Kidney (tissue), 22 donors: ENCODE measurements at places on chromosomes 5 and 9. TPM values are rescaled to one million over a fixed set of nuclear protein-coding genes. Genes with fewer than 3 reads are reported as not detected.

The LCNL1 gene
- 0.54 TPM for polyA plus RNA-seq

The CORO2A gene
- 0.90 TPM for polyA plus RNA-seq

The SPINK4 gene
- polyA plus RNA-seq: not detected

The HSPB3 gene
- not detected for polyA plus RNA-seq

The COL5A1 gene
- polyA plus RNA-seq: 2.4 TPM

DNA sequence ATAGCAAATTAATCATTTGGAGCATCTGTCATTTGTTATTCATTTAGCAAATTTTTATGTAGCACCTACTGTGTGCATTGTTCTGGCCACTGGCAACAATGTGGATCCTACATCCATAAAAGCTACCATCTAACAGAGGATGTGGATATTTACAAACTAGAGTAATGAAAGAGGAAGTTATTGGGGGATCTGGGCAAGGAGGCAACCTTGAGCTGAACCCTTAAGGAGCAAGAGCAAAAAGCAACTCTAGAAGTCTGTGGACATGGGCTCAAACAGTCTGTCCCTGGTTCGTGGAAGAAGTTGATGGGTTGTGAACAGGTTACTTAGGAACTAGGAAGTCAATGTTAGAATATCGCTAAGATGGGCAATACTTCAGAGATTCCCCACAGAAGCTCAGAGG is 259.9 kb downstream of the SYK start:
- no peak for DNase-seq

DNA sequence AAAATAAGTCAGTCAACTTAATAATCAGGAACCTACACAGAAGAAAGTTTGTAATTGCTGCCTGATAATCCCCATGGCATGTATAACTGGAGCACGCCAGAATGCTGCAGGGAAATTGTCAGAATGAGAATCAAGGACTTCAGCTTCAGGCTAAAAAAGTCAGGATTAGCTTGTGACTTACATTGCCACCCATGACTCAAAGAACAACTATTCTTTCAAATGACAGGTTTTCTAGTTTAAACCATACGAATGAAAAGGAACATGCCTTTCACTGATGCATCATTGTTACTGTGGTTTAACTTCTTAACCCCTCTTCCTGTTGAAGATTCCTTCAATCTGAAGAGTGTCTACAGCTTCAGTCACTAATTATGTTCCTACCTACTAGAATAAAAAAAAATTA is 112.4 kb downstream of the ISL1 start:
- DNase-seq: no peak

GRCh38 chr5:56052735-56053134 is 58.0 kb upstream of the IL6ST start:
- no peak for DNase-seq

GRCh38 chr5:176714067-176714466 is 66.8 kb downstream of the TSPAN17 start:
- DNase-seq: no peak

GRCh38 chr5:73250645-73251044 is 77.7 kb downstream of the TMEM174 start:
- no peak for DNase-seq

DNA sequence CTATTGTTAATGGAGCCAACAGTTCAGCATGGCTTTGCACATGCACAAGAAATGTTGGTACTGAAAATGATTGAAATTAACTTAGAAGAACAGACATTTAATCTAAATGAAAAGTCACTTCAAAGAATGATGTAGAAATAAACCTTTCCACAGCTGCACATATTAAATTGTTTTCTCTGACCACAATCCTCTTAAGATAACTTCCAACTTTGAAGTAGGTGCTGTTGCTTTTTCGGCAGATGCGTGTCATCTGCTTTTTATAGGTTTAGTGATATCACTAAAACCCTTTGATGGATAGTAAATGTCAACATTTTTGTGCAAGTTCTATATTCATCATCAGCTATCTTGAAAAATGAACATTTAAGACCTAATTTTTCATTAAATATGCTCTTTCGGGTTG is 25.3 kb upstream of the SLC1A3 start:
- DNase-seq: no peak

DNA sequence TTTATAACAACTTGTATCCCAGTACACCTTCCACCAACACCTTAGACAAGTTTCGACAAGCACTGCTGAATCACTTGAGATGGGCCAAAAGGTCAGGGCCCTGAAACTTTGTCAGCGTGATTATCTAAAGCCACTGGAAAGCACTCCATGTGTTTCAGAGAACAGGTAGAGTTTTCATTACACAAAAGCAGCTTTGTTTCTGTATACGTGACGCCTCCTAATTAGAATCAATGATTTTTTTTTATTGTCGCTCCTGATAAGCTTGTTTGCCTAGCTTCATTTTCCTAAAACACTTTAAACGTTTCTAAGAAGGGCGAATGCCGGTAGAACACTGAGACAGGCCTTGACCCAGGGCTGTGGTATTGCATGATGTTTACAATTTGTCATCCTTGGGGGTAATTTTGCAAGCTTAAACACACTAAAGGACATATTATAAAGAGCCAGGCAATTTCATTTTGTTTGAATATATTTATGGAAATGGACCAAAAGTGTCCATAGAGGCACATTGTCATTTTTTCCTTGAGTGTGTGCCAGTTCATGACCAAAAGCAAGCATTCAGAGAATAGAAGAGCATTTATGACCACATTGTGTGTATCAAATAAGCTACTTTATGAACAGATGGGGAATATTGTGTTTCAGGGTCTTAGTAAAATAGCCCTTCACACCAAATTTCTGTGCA is 193.6 kb downstream of the GLIS3 start:
- DNase-seq: no peak

- DNase-seq: no peak
Measured at GRCh38 chr9:80885894-80886293, 803.5 kb downstream of the TLE1 start.

- DNase-seq: peak; percentile 69
Measured at GRCh38 chr5:43309637-43310036, 3.6 kb downstream of the HMGCS1 start.
